PC-9 (cell line): ENCODE measurements at places on chromosomes 12 and 14. TPM values are rescaled to one million over a fixed set of nuclear protein-coding genes. Genes with fewer than 3 reads are reported as not detected.

VRTN gene
- total RNA-seq, result not detected in 2 replicates

TMEM233 gene
- not detected in 2 replicates for total RNA-seq

DNA sequence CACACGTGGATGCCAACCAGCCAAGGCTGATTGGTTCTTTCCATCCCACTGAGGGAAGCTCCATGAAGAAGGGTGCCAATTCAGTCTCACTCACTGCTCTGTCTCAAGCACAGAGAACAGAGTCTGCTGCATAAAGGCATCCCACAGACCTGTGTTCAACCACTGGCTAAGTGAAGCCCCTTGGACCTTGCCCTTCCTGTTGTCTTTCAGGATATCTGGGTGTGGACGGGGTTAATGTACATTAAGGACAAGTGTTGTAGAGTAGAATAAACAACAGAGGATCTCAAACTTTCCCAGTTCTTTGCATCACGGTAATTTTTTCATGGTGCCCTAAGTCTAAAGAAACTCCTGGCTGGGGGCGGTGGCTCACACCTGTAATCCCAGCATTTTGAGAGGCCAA, 33.1 kb upstream of the GPATCH2L start:
- DNase-seq, result no peak

- DNase-seq, result no peak
Measured at GRCh38 chr14:91291786-91292405, 47.4 kb upstream of the GPR68 start.

COCH gene
- total RNA-seq, result 1.4 and 1.5 TPM in 2 replicates

DNA sequence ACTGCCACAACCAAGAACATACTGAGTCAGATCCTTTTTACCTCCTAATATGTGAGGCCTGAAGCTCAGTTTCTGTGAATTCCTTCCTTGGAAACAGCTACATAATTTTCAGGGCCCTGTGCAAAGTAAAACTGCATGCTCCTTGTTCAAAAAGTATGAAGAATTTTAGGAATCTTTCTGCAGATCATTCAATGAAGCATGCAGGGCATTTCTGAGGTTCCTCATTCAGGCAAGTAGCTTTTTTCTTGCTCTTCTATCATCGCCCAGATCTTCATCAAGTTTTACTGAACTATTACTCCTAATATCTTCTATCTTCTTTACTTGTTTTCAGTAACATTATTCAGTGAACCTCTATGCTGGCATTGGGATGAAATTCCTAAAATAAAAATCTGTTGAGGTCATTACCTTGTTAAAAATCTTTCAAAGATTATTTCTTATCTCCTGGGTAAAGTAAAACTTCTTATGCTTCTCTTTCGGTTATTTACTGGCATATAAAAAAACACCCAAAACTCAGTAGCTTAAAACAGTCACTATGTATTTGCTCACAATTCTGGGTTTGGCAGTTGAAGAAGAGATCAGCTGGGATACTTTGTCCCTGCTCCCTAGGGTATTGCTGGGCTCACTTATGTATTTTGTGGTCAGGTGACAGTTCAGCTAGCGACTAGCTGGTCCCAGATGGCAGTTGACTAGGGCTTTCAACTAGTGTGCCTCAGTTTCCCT, 42.6 kb upstream of the KRR1 start:
- no peak for DNase-seq

- DNase-seq, result no peak
Measured at GRCh38 chr12:3152011-3152511, 74.9 kb downstream of the TSPAN9 start.

DNA sequence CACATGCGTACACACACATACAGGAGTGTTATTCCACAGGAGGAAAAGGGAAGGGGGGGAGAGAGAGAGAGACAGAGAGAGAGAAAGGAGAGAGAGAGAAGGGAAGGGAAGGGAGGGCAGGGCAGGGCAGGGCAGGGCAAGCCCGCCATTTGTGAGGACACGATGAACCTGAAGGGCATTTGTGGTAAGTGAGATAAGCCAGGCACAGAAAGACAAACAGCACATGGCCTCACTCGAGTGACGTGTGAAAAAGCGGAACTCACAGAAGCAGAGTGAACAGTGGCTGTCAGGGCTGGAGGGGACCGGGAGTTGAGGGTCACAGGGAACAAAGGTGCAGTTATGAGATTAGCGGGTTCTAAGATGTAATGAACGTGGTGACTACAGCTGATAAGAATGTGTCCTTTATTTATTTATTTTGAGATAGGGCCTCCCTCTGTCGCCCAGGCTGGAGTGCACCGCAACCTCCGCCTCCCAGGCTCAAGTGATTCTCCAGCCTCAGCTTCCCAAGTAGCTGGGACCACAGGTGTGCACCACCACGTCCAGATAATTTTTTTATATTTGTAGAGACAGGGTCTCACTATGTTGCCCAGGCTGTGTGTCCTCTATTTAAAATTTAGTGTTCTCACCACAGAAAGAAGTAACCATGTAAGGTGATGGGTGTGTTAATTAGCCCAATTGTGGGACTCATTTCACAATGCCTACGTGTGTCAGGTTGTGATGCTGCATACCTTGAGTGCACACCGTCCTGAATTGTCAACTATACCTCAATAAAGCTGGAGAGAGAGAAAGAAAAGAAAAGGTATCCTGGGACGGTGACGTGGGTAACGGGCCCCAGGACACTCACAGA, 18.7 kb upstream of the FBRSL1 start:
- no peak for DNase-seq

DNA sequence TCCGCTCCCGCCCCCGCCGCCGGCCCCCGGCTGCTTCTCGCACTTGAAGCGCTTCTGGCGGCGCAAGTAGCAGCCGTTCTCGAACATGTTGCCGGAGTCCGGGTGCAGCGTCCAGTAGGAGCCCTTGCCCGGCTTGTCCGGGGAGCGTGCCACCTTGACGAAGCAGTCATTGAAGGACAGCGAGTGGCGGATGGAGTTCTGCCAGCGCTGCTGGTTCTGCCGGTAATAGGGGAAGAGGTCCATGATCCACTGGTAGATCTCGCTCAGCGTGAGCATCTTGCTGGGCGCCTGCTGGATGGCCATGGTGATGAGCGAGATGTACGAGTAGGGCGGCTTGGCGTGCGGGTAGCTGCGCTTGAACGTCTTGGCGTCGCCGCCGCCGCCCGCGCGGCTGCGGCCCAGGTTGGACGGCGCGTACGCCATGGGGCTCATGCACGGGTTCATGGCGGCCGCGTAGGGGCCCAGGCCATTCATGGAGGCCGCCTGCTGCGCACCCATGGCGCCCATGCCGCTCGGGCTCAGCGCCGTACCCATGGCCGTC, 3.0 kb downstream of the FOXA1 start:
- peak; percentile 52 for DNase-seq

DNA sequence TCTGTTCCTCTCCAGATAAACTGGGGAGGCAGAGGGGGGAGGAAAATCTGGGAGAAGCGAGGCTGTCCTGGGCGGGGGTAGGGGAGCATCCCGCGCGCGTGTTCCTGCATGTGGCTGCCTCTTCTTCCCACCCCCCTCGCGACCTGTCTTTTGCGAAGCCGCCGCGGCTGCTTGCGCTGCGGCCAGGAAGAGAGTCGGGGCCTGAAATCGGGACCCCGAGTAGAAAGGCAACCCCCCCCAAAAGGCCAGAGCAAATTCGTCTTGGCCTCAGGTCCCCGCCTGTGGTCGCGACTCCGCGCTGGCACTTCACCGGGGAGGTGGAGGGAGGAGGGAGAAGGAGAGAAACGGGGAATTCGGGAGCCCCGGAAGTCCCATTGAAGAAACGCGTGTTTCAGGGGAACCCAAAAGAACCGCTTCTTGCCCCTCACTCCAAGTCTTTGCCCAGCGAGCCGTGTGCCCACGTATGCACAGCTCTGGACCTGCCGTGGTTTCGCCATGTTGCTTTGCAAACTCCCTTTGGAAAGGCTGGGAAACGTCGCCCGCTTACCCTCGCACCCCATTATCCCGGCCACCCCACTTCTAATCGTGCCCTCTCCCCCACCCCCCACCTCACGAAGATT, 944 bp downstream of the CCND2 start:
- no peak for DNase-seq

DNA sequence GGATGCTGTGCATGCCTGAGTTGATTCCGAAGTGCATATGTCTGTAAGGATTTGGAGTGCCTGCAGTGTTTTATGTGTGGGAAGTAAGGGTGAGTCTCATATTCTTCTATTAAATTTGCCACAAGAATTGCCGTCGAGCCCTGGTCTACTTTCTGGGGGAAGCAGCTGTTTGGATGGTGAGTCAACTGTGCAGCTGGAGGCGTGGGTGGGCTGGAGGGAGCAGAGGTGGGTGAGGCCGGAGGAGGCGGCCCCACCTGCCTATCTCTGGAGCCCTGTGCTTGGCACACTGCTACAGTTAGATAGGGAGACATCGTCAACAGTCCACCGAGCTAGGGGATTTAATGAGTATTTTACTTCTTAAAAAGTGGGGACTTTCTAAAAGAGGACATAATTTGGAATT, 9.7 kb downstream of the GLRX5 start:
- DNase-seq, result no peak

DNA sequence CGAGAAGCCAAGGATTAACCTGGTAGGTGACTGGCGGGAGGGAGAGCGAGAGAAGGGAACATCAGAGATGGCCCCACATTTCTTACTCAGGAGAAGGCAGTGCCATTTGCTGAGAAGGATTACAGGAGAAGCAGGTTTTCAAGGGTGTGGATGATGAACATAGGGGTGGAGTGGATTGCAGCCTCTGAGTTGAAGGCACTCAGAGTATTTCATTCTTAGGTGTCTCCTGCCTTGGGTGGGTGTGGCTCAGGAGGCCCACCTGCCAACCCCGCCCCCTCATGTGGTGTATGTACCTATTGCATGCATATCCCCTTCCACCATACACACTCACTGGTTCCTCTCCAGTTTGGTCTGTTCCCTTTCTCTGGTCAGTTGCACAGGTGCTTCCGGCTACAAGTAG, 6.3 kb downstream of the ESPL1 start:
- peak; percentile 8 for DNase-seq

DNA sequence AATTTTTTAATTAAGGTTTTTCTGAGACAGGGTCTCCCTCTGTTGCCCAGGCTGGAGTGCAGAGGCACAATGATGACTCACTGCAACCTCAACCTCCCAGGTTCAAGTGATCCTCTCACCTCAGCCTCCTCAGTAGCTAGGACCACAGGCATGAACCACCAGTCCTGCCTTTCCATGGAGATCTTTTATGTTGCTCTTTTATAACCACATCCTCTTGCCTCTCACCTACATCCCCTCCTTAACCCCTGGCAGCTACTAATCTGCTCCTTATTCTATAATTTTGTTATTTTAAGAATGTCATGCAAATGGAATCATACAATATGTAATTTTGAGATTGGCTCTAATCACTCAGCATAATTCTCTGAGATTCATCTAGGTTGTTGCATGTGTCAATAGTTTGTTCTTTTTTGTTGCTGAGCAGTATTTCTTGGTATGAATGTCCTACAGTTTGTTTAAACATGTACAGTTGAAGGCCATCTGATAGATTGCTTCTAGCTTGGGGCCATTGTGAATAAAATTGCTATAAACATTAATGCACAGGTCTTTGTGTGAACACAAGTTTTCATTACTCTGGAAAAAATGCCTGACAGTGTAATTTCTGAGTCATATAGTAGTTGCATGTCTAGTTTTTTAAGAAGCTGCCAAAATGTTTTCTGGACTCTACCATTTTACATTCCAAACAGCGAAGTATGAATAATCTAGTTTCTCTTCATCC, 249.2 kb upstream of the AMIGO2 start:
- no peak for DNase-seq

KERA gene
- total RNA-seq, result not detected in 2 replicates

- no peak for DNase-seq
Measured at GRCh38 chr12:69835081-69835480, 10.1 kb downstream of the MYRFL start.

DNA sequence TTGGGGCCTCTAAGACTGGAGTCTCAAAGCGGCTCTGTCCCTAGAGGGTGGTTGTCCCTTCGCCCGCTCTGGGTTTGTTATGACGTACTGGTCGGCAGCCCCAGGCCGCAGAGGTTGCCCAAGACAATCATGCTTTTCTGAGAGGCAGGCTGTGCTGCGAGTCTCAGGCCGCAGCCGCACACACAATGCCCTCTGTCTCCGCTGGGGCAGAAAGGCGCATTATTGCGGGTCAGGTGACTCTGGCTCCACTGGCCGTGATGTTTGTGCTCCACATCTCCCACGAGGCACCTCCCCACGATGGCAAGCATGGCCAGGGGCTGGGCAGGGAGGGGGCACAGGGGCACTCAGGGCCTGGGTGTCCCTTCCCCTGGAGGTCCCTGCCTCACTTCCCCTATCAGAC, 21.0 kb upstream of the PLEKHG3 start:
- DNase-seq, result no peak

FSCB gene
- total RNA-seq, result not detected in 2 replicates

NAV3 gene
- total RNA-seq, result 4.2 and 13.6 TPM in 2 replicates

DNA sequence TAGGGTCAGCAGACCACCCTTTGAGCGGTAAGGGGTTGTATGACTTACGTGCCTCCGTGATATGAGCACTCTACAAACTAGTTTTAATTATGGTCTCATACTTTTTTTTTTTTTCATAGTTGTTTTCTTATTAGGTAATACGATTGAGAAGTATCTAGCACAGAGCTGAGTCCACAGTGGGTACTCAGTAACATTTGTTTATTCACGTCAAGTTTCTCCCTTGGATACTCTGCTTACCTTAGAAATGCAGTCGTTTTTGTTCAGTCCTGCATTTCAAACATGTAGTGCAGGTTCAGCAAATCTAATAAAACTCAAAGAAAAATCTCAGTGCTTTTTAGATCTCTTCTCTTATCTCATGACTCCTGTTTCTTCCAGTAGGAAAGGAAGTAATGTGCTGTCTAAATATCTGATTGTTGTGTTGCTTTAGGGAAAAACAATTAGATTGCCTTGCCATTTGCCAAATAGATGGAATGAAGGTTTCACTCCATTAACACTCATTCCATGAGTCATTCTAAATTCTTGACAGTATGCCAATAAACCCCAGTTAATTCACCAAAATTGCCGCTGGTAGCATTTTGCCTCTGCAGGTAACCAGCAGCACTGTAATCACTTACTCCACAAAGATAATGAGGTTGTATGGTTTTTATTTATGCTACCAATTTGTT, 118.9 kb downstream of the PTCSC3 start:
- peak; percentile 87 for DNase-seq

DNA sequence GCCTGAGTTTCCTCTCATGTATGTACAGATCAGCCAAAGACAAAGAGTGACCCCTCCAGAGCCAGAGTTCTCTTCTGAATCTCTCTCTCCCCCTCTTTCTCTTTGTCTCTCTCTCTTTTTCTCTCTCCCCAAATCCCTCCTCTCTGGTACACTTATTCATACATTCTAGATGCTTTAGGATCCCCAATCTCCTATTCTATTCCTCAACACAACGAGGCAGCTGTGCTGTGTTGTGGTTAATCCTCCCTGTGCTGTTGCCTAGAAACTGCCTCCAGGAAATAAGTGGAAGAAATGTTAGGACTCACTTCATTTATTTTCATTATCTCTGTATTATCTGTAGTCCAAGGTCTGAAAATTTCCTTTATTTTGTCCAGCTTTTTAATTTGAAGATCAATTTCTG, 350.5 kb upstream of the OR4E1 start:
- DNase-seq, result no peak

DNA sequence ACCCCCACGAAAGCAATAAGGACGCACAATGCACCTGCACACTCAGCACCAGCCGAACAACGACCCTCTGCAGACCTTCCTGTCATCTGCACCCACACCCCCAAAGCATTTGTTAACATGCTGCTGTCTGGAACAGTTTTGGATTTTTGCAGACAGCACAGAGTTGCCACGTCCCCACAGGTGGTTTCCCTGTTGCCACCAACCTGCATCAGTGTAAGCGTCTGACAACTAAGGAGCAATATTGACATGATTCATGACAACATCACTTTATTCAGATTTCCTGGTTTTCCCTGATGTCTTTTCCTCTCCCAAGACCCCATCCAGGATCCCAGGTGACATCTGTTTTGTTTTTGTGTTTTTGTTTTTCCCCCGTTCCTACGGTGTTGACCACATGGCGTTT, 150.7 kb upstream of the C14orf180 start:
- no peak for DNase-seq
